Fibroblast of lung (primary cell): ENCODE measurements at places on chromosomes 2 and 18. TPM values are rescaled to one million over a fixed set of nuclear protein-coding genes. Genes with fewer than 3 reads are reported as not detected.
A peak's percentile ranks its signal among the peaks of the same experiment; 100 is the strongest.

The LNPK gene
- 30.6 and 38.1 TPM in 2 replicates for total RNA-seq

The ZNF397 gene
- total RNA-seq: 19.5 and 23.8 TPM in 2 replicates

DNA sequence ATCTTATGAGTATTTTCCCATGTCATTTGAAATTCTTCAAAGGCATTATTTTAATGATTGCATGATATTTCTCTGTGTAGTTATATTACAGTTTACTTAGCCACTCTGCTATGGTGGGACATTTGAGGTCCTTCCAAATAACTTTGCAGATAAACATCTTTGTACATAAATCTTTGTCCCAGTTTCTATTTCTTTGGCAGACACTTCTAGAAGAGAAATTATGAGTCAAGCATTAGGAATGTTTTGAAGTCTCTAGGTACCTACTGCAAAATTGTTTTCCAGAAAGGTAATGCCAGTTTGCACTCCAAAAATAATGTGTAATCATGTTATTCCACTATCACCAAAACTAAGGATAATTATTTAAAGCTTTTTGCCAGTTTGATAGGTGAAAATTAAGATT lies 149.7 kb downstream of the EN1 start:
- DNase-seq: peak; percentile 19

DNA sequence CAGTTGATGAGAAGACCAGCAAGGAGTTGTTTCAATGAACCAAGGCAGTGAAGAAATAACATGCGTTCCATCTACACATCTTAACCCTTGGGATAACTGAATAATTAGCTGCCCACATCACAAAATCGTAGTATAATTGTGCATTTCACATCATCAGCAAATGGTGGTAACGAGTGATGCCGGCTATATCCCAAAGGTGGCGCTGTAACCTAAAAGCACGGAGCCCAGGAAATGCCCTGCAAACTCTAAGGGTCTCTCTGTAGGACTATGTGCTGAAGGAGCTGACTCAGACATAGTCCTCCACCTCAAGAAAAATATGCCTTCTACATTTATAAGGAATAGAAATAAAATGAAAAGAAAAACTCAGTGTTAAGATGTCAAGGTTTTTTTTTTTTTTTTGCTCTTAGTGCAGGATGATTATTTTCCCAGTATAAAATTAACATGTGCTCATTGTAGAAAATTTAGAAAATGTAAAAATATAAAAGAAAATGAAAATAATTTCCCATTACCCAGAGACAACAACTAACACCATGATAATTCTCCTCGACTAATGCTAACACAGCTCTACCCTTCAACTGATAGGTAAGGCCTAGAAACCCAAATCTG lies 23.1 kb upstream of the DSG3 start:
- DNase-seq: peak; percentile 61

GRCh38 chr2:116819355-116819754 lies 995.1 kb upstream of the DDX18 start:
- no peak for DNase-seq
